Fibroblast of skin of left quadriceps (primary cell): ENCODE measurements at places on chromosomes 11 and 22.

DNA sequence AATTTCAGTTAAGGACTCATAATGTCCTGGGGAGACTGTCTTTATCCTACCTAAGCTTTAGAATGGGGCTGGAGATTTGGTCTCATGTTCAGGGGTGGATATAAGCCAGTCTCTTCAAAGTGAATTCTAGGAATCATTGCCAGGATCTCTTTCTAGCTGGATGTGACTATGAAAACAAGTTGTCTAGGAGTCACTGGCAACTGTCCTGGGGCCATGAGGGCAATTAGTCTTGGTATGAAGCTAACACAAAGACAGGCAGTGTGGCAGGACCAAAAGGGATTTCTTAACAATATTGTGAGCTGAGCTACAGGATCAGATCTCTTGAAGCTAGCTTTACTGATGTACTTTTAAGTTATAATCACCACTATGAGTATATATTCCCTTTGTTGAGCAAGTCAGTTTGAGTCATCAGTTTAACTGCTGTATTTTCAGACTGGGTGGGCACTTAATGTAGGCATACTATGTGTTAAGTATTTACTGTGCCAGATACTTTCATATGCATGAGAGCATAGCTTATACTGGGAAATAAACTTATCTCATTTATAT, 390.0 kb upstream of the CCDC90B start:
- no peak for DNase-seq

- DNase-seq, result no peak
Measured at GRCh38 chr11:66478729-66479393, 1.4 kb upstream of the DPP3 start.

DNA sequence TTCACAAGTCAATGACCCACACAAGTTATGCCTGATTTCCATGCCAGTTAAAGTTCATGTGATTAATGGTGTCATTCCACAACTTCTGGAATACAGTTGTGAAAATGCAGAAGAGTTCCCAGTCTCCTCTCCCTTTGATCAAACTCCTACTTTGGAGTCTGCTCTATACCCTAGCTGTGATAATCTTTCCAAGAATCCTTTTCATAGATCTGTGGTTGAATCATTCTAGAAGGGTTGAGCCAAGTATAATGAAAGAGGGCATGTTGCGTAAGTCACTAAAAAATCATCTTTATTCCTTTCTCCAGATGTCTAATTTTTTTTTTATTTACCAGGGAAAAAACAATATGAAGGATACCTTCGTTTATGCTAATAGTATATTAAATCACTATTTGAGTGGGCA, 89.7 kb upstream of the CARD18 start:
- DNase-seq, result peak; percentile 63

GRCh38 chr11:60336767-60337391, 9.8 kb downstream of the MS4A6E start:
- DNase-seq, result no peak

DNA sequence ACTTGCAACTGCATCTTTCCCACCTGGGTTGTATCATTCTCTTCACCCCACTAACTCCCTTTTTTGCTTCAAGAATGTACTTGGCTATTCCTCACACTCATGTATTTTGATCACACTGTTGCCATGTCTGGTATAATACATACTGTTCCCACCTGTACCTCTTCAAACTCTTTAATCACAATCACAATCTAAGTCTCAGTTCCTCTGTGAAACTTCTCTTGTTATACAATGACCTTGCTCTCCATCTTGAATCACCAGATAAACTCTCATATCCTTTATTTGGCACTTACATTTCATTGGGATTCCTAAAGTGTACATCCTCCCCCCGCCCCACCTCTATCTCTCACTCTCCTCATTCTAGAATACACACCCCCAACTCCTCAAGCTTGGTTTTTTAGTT, 516.0 kb upstream of the CHORDC1 start:
- no peak for DNase-seq

- no peak for DNase-seq
Measured at GRCh38 chr22:46674906-46675305, 54.7 kb downstream of the GRAMD4 start.

- DNase-seq, result no peak
Measured at GRCh38 chr11:32052215-32052614, 38.7 kb upstream of the RCN1 start.
